ENCODE measurements at places on chromosomes 12 and 14. TPM values are rescaled to one million over a fixed set of nuclear protein-coding genes. Genes with fewer than 3 reads are reported as not detected.

LTBR gene
- 71.6 TPM for total RNA-seq

E2F7 gene
- total RNA-seq, result 3.9 TPM

TTC8 gene
- total RNA-seq, result 21.3 TPM

CCDC88C gene
- total RNA-seq, result 0.85 TPM

RILPL2 gene
- 6.8 TPM for total RNA-seq

CRADD gene
- total RNA-seq, result 15.4 TPM

RTL1 gene
- not detected for total RNA-seq

FANCM gene
- 2.7 TPM for total RNA-seq

TNS2 gene
- 23.2 TPM for total RNA-seq

BLOC1S1 gene
- 136 TPM for total RNA-seq

EML1 gene
- 62.0 TPM for total RNA-seq

PTGES3 gene
- total RNA-seq, result 33.1 TPM

ASPG gene
- total RNA-seq, result not detected

LALBA gene
- total RNA-seq, result not detected

TBX3 gene
- 22.0 TPM for total RNA-seq

RERG gene
- total RNA-seq, result 0.28 TPM

EP400 gene
- total RNA-seq, result 5.1 TPM

EFS gene
- total RNA-seq, result 3.1 TPM

TRPV4 gene
- 2.6 TPM for total RNA-seq

ARMH4 gene
- 4.0 TPM for total RNA-seq

IL23A gene
- not detected for total RNA-seq

SLC25A21 gene
- total RNA-seq, result 0.57 TPM

KRT3 gene
- total RNA-seq, result not detected

Data from smooth muscle cell of bladder (primary cell).